ENCODE measurements at places on chromosomes 3 and 15.

DNA sequence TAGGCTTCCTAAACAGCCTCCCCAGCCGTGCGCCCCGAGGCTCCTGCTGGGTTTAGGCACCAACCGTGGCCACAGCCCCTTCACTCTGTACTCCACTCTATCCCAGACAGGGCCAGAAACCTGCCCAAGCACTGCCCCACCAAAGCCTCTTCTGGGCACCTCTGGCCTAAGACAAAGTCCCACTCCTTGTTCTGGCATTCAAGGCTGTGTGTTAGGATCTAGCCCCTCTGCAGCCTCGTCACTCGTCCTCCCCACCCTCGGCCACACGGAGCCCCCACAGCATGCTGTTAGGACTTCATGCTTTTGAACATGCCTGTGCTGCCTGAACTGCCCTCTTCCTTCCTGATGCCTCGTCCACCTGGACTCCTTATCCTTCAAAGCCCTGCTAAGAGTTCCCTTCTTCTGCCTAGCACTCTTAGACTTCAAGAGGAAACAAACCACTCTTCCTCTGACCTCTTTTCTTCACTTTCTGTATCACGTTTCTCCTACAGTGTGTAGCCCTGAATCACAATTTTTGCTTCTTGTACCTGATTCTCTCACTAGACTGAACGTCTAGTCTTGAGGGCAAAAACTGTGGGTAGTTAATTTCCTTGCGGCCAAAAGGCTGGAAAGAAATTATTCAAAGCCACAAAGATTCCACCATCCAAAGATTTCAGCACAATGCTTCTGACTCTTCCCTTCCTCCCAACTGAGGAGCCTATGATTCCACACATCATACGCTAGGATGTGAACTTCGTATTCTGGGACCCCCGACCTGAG, 28.6 kb downstream of the WNT7A start:
- no peak for DNase-seq

DNA sequence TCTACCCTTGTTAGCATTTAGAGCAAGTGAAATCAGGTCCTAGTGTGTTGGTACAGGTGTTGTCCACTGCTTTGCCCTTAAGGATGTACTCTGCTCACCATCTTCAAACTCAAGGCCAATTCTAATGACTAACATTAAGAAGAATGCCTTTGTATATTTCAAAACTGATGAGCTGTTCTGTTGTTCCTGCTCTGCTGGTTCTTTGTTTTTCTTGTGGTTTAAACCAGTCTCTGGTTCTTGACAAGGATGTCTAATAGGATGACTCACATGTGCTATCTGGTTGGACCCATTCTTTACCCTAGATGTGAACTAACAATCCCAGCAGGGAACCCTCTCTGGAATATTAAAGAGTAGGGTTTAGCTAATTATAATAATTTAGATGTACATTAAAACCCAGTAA, 17.3 kb downstream of the ABHD5 start:
- DNase-seq = no peak

DNA sequence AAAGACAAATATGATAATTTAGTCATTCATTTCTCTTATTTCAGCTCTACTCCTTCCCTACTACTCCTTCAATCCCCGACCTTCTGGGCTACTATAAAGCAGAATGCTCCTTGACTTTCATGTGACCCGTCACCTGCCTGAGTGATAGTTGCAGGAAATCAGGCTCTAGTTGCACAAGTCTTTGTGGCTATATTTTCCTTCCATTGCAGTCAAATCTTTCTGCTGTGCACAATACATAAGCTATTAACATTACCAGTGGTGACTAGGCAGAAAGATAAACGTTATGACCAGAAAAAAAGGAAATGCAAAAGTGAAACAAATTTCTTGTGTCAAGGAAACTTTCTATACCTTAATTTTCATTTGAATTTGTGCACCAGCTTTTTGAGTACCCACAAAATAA, 2.3 kb downstream of the SUCNR1 start:
- DNase-seq = no peak

DNA sequence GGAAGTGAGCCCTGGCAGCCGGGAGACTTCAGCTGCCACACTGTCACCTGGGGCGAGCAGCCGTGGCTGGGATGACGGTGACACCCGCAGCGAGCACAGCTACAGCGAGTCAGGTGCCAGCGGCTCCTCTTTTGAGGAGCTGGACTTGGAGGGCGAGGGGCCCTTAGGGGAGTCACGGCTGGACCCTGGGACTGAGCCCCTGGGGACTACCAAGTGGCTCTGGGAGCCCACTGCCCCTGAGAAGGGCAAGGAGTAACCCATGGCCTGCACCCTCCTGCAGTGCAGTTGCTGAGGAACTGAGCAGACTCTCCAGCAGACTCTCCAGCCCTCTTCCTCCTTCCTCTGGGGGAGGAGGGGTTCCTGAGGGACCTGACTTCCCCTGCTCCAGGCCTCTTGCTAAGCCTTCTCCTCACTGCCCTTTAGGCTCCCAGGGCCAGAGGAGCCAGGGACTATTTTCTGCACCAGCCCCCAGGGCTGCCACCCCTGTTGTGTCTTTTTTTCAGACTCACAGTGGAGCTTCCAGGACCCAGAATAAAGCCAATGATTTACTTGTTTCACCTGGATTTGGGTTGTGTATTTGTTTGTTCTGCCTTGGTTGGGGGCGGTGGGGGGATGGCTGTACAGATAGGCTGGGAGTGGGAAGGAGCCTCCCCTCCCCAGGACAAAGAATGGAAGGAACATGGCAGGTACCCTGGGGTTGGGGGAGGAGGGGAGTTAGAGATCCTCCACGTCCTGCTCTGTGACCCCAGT, 2.9 kb upstream of the GRM2 start:
- no peak for DNase-seq

GRCh38 chr15:38134252-38134651, 118.4 kb upstream of the SPRED1 start:
- DNase-seq = no peak

DNA sequence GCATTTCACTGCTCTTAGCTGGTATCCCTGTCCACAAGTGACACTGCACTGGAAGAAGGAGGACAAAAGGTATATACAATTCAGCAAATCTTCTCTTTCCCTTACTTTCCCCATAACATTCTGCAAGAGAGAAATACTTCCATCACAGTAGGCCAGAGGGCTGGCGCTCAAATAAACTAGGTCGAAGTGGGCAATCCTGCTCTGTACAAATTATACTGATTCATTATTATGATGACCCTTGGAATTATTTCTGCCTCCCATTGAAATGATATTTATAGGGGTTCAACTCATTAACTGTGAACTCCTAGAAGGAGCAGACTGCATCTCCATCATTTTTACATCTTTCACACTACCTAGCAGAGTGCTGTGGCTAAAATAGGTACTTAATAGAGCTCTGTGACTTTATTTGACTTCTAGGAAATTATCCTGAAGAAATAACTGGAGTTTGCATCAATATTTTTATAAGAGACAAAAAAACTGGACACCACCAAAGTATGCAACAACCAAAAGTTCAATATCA, 80.7 kb downstream of the ADAMTS9 start:
- no peak for DNase-seq
